ENCODE measurements at places on chromosomes 7 and 10.

GRCh38 chr7:151776446-151776845 lies 100.5 kb downstream of the PRKAG2 start:
- DNase-seq, result no peak

- DNase-seq, result no peak
Observed at GRCh38 chr7:70415179-70415972, 716.6 kb upstream of the GALNT17 start.

DNA sequence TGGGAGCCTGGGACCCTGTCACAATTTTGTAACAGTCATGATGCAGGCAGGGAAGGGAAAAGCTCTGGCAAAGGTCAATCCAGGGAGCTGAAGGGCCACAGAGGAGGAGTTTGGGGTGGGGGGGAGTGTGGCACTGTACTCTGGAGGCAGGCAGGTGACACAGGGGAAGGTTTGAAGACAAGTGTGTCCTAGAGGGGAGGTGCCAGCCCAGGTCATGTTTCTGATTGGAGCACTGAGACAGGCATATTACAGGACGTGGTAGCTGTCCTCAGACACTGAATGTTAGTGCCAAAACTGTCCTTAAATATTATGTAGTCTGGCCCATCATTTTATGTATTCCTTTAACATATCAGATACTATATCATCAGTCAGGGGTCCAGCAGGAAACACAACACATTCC lies 75.6 kb upstream of the LRRC4 start:
- no peak for DNase-seq

GRCh38 chr7:99399597-99399996 lies 8.8 kb downstream of the PDAP1 start:
- DNase-seq, result no peak

GRCh38 chr7:68421712-68422111 lies 1176.6 kb upstream of the AUTS2 start:
- no peak for DNase-seq

- no peak for DNase-seq
Observed at GRCh38 chr10:128140425-128140824, 14.2 kb upstream of the MKI67 start.

- DNase-seq, result peak; percentile 58
Observed at GRCh38 chr7:87712571-87712970, 84.4 kb downstream of the RUNDC3B start.

DNA sequence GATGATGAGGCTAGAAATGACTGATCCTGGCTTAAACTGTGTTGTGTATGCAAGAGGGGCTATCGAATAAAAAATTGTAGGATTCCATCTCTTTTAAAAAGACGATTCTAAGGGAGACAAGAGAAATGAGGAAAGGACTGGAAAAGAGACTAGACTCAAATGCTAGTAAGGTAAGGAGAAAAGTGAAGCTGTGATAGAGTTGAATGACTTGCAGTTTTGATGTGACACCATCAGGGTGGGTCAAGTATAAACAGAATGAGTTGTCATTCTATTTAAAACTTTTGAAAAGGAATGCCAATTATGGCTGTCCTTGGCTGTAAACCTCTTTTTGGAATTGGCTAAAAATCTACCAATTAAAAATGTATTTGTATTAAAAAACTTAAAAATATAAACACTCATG lies 184.5 kb upstream of the PHF14 start:
- no peak for DNase-seq

GRCh38 chr10:97593421-97593820 lies 3.9 kb downstream of the C10orf62 start:
- DNase-seq, result no peak

GRCh38 chr7:29297194-29297890 lies 102.8 kb downstream of the CHN2 start:
- no peak for DNase-seq

Data from glomerular endothelial cell (primary cell).